ENCODE measurements at places on chromosomes 2 and 18. TPM values are rescaled to one million over a fixed set of nuclear protein-coding genes. Genes with fewer than 3 reads are reported as not detected.

Gene PRKAG3
- polyA plus RNA-seq: 58.5 TPM

Gene EPAS1
- 39.2 TPM for polyA plus RNA-seq

Gene SKOR2
- not detected for polyA plus RNA-seq

Gene PHOSPHO2
- 1.9 TPM for polyA plus RNA-seq

Gene LHCGR
- polyA plus RNA-seq: 0.04 TPM

Gene NTSR2
- polyA plus RNA-seq: 0.82 TPM

Gene RSAD2
- 0.95 TPM for polyA plus RNA-seq

Gene DSG4
- not detected for polyA plus RNA-seq

Gene ANKRD62
- not detected for polyA plus RNA-seq

Gene VIT
- polyA plus RNA-seq: 4.5 TPM

Gene GULP1
- polyA plus RNA-seq: 10.0 TPM

Gene GAREM2
- polyA plus RNA-seq: 0.51 TPM

Gene ST8SIA3
- polyA plus RNA-seq: not detected

Gene CREG2
- 0.04 TPM for polyA plus RNA-seq

Gene OSBPL6
- polyA plus RNA-seq: 18.2 TPM

Gene AQP4
- polyA plus RNA-seq: 5.3 TPM

Gene ARPC2
- 244 TPM for polyA plus RNA-seq

Gene TMEM178A
- 0.44 TPM for polyA plus RNA-seq

Gene SCN1A
- polyA plus RNA-seq: not detected

Gene PAIP2B
- polyA plus RNA-seq: 2.7 TPM

Gene ARHGAP15
- polyA plus RNA-seq: 0.49 TPM

Gene BOK
- 3.9 TPM for polyA plus RNA-seq

Gene SOX11
- polyA plus RNA-seq: 0.13 TPM

Gene TSPYL6
- polyA plus RNA-seq: not detected

Gene RAB31
- polyA plus RNA-seq: 3.0 TPM

Gene TMEM163
- polyA plus RNA-seq: 0.19 TPM

Gene LRP2
- polyA plus RNA-seq: not detected

Gene GPN1
- 24.8 TPM for polyA plus RNA-seq

Gene PROC
- polyA plus RNA-seq: 0.05 TPM

Gene B3GNT7
- 0.26 TPM for polyA plus RNA-seq

Gene NT5C1B
- polyA plus RNA-seq: not detected

Gene ZNF385B
- polyA plus RNA-seq: 8.8 TPM

Gene GNLY
- 23.4 TPM for polyA plus RNA-seq

Gene ASPRV1
- 1.0 TPM for polyA plus RNA-seq

Gene RAB6C
- 0.04 TPM for polyA plus RNA-seq

Gene LRRTM1
- polyA plus RNA-seq: 0.01 TPM

Gene CYP27C1
- polyA plus RNA-seq: 0.03 TPM

Gene ANKRD30BL
- not detected for polyA plus RNA-seq

Gene SLC5A6
- 24.9 TPM for polyA plus RNA-seq

Gene LCT
- polyA plus RNA-seq: not detected

Gene DCDC2C
- polyA plus RNA-seq: not detected

Gene TEKT4
- not detected for polyA plus RNA-seq

Gene CCDC121
- polyA plus RNA-seq: 10.3 TPM

Gene KCNIP3
- 1.3 TPM for polyA plus RNA-seq

Gene DLX1
- polyA plus RNA-seq: 0.15 TPM

Gene TGOLN2
- 14.3 TPM for polyA plus RNA-seq

Gene RGPD3
- 0.35 TPM for polyA plus RNA-seq

Gene SERPINB10
- not detected for polyA plus RNA-seq

Gene SELENOI
- polyA plus RNA-seq: 7.3 TPM

Gene SPATA3
- polyA plus RNA-seq: not detected

Gene TMEM182
- 8.9 TPM for polyA plus RNA-seq

Gene ANTXR1
- 4.2 TPM for polyA plus RNA-seq

Gene DLGAP1
- polyA plus RNA-seq: 0.16 TPM

Data from psoas muscle (tissue), 8 donors.